H7 (cell line): ENCODE measurements at places on chromosomes 4 and X.

GRCh38 chrX:65644621-65645289 is 22.7 kb upstream of the MSN start:
- no peak for DNase-seq

GRCh38 chr4:39613093-39613656 is 25.5 kb downstream of the SMIM14 start:
- no peak for DNase-seq

DNA sequence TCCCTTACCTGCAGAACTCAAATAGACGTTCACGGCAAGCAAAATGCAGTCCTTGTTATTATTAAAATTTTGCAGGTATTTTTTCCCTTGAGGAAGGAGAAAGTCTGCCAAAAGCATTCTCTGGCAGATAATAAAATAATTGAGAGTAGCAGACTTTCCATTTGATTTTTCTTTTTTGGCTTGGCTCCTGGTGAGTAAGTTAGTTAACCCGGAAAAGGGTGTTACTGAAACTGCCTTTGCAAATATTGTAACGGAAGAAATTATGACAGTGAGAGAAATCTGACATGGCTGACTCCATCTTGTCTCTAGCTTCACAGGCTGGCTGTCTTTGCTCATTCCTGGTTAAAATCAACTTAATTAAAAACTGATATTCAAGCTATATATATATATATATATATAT is 100.5 kb downstream of the GPR143 start:
- DNase-seq: no peak

- no peak for DNase-seq
These were observed 140.1 kb upstream of the TTC29 start for GRCh38 chr4:147085781-147086180.

DNA sequence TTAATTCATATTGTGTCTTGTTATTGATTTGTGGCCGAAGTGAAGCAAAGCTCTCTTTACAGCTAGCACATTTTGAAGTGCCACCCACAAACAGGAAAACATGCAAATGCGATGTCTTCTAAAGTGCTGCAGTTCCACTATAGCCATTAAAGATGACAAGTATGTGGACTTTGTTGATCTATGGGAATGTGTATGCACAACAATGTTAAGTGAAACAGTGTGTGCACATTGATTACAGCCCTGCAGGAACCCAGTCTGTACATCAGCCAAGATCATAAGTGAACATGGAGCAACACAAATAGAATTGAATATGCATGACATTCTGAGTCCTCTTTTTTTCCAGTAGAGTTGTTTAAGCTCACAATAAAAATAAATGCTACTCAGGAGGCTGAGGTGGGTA is 43.0 kb downstream of the TFDP3 start:
- DNase-seq: no peak

DNA sequence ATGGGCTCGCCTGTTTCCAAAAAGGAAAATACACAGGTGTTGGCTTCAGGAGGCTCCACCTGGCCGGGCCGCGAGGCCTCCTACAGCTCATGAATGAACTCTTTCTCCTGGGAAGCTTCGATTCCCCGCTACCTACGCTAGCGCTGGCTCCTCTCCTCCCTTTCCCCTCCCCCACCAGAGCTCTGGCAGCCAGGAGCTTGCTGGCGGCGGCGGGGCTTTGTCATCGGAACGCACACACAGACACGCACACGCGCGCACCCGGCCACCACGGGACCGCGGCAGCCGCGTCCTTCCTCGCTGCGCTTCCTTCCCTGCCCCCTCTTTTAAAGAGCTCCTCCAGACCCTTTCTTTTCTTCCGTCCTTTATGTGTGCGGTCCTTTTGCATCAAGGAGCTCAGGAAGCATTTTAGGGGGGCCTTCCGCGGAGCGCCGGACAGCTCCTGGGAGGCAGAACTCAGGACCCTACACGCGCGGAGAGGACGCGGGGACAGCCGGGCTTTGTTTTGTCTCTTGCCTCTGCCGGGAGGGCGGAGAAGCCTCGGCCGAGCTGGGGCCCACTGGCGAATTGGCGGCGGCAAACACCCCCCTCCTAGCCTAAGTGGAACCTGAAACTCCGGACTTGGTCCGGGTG is 70.2 kb upstream of the BCOR start:
- peak; percentile 90 for DNase-seq

DNA sequence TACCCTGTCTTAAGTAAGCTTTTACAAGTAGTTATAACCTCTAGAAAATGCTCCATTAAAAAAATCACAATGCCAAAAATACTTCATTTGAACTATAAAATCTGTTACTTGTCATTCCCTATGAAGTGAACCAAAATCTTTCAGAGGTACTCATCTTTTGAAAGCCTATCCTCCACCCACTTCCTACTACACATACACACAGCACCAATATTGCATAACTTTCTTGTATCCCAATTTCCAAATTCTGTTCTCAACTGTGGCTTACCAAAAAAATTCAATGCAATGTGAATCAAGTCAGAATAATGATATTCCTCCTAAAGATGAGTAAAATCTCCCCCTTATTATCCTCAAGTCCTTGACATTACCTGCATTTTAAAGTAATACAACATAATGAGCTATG is 15.9 kb downstream of the DHX15 start:
- DNase-seq: no peak

GRCh38 chr4:23401572-23401971 is 488.3 kb downstream of the PPARGC1A start:
- no peak for DNase-seq

- DNase-seq: no peak
These were observed 114.0 kb downstream of the STOX2 start for GRCh38 chr4:184019076-184019475.

- DNase-seq: no peak
These were observed 42.2 kb downstream of the KLHL5 start for GRCh38 chr4:39104255-39104654.

DNA sequence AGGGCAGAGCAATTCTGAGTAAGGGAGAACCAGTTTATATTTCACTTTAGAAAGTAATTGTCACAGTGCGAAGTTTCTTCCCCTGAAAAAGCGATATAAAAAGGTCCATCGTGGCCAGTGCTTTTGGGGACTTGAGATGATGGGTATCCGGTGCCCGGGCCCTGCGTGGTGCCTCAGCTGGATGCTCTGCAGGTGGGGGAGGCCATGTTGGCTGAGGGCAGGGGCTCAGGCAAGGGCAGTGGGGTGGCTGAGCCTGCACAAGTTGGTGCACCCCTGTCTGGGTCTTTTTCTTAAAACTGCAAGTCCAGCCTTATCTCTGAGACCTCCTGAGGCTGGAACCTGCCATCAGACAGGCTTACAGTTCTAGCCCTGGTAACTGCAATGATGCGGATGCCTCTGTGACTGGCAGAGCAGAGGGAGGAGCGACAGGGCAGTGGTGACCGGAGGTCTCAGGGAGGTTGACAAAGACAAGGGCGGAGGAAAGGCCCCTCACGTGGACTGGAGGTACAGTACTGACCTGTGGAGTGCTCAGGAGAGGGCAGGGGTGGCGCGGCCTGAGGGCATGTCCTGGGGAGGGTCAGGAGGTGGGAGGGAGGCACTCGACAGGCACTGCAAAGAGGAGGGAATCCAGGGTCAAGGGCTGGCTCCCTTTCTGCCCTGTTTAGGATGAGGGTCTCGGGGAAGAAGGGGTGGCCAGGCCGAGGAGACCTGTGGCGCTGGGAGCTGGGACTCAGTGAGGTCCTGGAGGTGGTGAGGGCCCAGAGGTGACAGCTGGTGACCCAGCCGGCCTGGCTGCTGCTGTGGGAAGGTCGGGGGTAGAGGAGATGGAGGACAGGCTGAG is 1.8 kb downstream of the RGS12 start:
- no peak for DNase-seq

- no peak for DNase-seq
These were observed 11.8 kb downstream of the AMBN start for GRCh38 chr4:70603856-70604255.

GRCh38 chr4:152258391-152258790 is 277.5 kb downstream of the FBXW7 start:
- no peak for DNase-seq

- no peak for DNase-seq
These were observed 16.7 kb downstream of the NR3C2 start for GRCh38 chr4:148425327-148426110.

- no peak for DNase-seq
These were observed 50.6 kb upstream of the EDA start for GRCh38 chrX:69565247-69565815.

DNA sequence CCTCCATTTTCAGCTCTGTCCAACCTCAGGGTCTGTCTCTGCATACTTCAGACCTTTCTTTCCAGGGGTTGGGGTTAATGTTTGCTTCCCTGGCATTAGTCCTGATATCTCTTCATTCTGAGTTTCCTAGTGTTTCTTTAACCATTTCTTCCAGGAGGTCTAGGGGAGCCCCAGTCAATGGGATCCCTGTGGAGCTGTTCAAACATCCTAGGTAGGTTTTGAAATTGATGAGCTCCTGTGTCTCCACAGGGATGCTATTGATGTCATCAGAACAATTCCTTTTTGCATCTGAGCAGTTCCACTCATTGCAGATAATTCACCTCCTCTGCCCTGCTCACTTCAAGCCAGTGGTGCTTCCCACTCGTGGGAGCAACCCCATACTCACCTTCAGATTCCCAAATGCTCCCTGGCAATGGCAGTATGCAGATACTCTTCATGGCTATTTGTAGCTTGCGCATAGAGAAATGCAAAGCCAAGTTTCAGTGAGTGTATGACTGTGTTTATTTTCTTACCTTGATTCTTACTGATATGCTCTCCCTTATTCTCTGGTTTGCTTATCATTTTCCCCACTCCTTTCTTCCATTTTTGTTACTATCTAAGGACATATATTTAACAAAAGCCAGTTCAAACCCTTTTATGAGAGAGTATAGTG is 33.7 kb upstream of the LIMCH1 start:
- peak; percentile 32 for DNase-seq

- DNase-seq: no peak
These were observed 181.1 kb upstream of the SMIM31 start for GRCh38 chr4:164572877-164573279.

- DNase-seq: no peak
These were observed 55.8 kb downstream of the BCOR start for GRCh38 chrX:40041915-40042314.

DNA sequence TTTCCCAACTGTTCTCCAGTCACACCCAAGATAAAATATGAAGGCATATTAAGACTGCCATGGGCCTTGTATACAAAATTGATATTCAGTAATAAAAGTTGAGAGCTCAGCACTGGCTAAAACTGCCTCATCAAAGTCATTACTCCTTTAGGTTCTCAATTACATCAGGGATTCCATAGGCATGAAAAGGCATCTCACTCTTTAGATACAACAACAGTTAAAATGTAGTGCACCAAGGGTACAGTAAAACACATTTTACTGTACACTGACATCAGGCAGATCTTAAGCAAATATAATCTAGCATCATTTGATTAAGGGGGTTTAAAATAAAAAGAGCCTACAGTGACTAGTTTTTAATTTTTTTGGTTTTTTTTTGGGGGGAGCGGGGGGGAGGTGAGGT is 107.7 kb downstream of the PPP3CA start:
- no peak for DNase-seq

GRCh38 chrX:136835761-136836160 is 44.8 kb downstream of the RBMX start:
- DNase-seq: no peak

- DNase-seq: no peak
These were observed 346.8 kb downstream of the FSTL5 start for GRCh38 chr4:161816958-161817357.

- no peak for DNase-seq
These were observed 1704.8 kb downstream of the STIM2 start for GRCh38 chr4:28565396-28565795.

GRCh38 chr4:42359711-42360110 is 37.6 kb upstream of the SHISA3 start:
- no peak for DNase-seq

DNA sequence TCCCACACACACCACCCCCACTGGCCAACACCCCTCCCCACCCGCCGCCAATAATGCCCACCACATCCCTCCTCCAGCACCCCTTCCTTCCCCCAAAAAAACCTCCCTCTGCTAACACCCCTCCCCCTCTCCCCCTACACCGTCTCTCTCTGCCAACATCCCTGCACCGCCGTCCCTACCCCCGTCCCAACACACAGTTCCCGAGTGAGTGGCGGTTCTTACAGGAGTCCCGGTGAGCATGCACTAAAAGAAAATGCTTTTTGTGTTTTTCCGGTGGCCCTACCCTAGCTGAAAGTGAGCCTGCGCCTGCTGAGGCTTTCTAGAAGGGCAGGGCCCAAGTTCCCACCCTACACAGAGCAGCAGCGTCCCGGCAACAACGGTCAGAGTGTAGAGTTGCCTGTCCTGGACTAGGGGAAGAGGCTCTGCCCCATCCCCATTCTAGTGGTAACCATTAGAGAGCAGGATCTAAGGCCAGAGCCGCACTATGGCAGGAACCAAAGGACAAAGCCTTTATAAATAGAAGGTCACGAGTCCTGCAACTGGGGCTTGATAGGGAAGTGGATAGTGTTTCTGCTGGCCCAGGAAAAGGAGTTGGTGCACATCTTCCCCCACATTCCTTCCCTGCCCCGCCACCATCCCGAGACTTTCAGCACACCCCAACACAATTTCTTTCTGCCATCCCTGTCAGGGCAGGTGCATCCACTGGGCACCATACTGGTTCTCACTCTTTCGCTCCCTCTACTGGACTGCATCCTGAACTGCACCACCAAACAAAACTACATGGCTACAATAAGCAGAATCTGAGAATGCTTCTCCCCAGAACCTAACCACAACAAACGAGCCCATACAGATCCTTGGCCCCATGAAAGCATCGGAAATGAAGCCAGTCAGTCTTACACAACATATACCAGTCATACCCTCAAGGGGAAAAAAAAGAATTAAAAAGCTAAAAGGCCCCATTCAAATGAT is 78.1 kb upstream of the PAGE3 start:
- DNase-seq: peak; percentile 38

DNA sequence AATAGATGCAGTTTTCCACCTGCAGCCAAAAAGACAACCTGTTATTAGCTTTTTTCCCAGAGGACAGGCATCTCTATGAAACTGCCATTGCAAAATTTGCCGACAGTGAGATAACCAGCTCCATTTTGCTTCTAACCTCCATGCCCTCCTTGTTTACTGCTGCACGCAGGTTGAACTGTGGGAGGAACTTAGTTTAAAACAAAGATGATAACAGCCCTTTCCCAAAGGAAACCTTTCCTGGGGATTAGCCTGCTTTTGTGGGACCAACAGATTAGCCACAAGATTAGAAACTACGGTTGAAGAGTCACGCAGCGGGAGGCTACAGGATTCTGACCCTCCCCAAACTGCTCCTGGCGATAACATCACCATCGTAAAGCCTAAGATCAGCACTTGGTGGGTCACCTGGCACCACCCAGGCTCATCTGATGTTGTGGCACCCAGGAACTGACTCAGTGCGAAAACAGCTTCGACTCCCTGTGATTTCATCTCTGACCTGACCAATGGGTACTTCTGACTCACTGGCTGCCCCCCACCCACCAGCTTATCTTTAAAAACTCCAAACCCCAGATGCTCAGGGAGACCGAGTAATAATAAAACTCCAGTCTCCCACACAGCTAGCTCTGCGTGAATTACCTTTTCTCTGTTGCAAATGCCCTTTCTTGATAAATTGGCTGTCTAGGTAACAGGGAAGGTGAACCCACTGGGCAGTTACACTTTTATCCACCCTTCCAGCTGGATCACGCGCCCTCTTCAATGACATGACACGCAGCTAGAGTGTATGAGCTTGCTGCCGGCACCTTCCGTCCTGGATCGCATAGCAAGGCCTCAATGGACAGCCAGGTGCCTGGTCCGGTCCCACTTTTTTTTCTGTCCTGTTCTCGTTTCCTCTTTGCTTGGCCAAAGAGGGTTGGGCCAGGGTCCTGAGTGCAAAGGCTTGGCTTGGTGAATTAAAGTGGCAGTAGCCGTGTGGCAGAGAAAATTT is 27.2 kb downstream of the NOP14 start:
- DNase-seq: no peak
